ENCODE measurements at places on chromosomes 1 and 21.

GRCh38 chr1:110677526-110677925 is 2.8 kb upstream of the KCNA3 start:
- DNase-seq: no peak

- DNase-seq: no peak
These were observed 262.7 kb downstream of the MATN1 start for GRCh38 chr1:30460661-30461060.

GRCh38 chr1:235421751-235422150 is 54.5 kb downstream of the TBCE start:
- DNase-seq: no peak

DNA sequence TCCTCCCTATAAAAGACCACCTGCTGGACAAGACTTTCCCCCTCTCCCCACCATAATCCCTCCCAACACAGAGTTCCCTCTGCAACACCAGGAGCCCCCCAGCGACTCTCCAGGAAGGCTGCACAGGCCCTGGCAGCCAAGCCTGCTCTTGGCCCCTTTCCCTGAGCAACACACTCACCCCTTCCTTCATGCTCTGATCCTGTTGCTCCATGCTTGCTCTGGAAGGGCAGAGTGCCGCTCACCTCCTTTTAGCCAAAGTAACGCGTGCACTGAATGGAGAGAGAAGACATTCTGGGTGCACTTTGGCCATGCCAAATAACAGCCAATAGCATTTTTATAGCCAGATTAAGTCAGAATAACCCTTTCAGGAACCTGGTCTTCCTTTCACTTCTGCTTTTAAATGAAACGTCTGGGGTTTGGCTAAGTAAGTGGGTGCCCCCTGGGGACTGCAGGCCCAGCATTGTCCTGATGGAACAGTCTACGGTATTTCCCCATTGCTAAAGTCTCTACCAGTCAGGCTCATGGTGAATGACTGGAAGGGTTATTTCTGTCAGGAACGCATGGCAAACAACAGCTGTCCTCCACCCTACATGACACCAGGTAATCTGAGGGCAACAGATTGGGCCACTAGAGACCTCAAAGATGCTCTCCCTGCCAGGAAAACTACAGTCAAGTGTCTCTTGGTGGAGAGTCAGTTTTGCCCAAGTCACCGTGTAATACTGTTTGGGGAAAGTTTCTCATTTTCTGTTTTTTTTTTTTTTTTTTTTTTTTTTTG is at the start of gene SLC2A5:
SLC2A5 (minus strand) TSS at position 310 of the 775 bp plus-strand sequence; CDS start at position 211, 99 bp downstream.
- DNase-seq: no peak

DNA sequence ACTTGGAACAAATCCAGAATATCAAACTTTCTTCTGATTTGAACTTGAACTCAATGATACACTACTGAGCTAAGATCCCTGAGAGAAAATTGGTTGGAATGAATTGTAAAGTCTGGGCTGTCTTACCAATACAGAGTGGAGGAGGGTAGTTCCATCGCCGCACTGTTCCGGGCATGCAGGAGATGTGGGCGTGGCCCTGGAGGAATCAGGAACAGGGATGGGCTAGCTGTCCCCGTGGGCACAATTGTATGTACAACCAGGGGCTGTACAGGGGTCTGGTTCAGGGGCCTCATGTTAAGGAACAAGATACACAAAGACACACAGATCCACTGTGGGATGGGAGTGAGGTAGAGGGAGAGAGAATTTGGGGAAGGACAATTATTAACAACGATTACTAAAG is 144.3 kb downstream of the ZSCAN20 start:
- no peak for DNase-seq

- DNase-seq: no peak
These were observed 13.9 kb upstream of the PSMB2 start for GRCh38 chr1:35655196-35655595.

DNA sequence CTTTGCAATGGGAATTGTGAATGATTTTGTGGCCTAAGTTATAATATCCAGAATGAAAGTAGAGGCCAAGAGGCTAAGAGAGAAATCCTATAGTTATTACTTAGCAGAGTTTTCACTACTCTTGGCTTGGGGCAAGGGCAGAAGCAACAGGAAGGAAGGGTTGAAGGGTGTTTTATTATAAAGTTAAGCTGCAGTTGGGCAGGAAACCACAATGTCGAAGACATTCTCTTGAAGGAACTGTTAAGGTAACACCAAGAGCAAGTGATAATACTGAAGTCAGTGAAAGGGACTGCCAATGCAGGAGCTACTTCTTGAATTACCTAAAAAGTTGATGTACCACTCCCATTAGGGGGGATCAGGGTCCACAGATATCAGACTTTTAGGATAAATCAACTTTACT is 8.3 kb downstream of the XCL2 start:
- DNase-seq: no peak

GRCh38 chr1:204151552-204152309 is at the start of gene ETNK2:
TSS of gene ETNK2 (minus strand) at chr1:204152044. CDS start at chr1:204151852, 192 bp downstream.
- DNase-seq: peak; percentile 43

GRCh38 chr1:214066936-214067335 is 79.2 kb downstream of the PROX1 start:
- no peak for DNase-seq

DNA sequence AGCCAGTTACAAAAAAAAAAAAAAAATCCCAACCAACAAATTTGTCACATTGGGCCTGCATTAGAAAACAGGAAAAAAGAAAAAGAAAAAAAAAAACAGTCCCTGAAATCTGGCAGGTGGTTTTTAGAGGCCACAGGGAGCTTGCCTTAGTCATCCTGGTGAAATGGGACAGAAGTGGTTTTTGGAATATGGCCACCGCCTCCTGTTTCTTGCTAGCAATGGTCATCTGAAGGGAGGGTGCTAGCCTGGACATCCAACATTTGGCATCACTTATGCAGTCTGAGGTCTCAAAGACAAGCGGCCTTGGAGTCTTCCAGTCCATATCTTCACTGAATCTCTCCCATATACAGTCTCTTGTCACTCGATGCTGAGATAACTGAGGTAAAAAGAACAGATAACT is 20.1 kb upstream of the NKAIN1 start:
- DNase-seq: no peak

DNA sequence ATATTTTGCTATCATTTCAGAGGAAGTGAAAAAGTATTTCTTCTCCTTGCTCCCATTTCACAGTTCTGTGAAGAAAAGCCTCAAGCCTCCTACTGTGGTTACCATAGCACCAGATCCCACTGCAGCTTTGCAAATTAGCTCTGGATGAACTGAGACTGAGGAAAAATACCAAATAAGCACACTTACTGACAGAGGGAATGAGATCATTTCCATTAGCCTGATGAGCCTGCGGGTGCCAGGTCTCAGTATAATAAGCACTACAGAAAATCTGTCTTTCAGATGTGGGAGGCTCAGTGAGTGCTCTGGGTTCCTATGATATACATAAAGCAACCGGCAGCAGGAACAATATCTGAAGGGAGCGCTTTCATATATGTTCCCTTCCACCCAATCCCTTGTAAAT is 21.4 kb downstream of the XKR8 start:
- no peak for DNase-seq

GRCh38 chr1:119366424-119366823 is 2.2 kb upstream of the HAO2 start:
- DNase-seq: no peak

DNA sequence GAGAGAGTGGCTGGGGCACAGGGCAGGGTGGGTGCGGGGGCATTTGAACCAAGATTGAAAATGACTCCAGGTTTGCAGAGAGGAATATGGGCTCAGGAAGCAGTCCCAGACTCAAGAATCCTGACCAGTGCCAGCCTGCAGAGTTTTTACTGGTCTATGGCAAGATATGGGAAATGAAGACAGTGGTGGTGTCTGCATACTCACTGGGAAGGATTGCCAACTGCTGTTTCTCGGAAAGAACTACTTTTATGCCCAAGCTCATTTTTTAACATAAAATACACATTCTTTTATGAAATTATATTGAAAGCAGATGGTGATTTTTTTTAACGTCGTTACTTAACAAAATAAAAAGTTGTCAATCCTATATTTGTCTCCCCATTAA is 401.8 kb downstream of the CAMTA1 start:
- no peak for DNase-seq

DNA sequence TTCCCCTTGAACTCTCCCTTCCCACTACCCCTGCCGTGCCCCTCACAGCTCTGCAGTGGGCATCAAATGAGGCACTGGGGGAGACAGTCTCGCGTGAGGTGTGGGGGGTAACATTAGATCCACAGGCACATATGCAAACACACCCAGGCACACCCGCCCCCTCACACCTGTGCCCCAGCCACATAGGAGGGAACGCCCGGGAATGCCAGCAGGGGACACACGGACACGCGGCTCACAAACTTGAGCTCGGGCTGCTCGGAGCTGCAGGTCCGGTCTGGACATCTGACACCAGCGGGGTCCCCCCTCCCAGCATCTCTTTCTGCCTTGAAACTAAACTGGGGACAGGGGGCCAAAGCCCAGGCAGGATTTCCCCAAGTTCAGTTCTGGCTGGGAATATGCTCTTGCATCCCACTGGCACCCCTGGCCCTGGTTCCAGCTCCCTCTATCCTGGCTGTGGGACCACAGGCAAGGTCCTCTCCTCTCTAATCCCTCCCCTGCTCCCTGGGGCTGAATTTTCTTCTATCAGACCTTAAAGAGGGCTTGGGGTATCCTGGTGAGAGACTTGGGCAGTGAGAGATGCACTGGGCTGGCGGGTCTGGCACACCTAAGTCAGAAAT is 30.6 kb downstream of the CDCP2 start:
- no peak for DNase-seq

DNA sequence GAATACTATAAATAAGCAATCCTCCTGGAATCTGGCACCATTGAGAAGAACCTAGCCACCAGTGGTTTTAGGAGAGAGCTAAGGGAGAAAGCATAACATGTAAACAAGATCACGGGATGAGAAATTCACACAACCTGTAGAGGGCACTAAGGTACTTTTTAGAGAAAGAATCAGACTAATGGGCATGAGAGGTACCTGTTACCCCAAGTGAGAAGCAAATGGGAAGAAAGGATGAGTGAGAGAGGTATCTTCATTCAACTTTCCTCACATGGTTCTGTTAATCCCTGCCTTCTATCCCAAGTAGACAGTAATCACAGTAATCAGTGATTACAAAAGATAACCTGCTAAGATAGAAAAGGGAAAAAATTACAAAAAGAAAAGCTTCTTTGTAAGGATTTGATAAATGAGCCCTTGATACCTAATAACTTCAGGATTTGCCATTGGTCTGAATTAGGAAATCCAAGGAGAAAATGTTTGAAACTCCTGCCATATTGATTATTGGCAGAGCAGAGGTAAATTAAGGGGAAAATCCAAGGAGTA is 251.1 kb upstream of the ADGRL2 start:
- no peak for DNase-seq

DNA sequence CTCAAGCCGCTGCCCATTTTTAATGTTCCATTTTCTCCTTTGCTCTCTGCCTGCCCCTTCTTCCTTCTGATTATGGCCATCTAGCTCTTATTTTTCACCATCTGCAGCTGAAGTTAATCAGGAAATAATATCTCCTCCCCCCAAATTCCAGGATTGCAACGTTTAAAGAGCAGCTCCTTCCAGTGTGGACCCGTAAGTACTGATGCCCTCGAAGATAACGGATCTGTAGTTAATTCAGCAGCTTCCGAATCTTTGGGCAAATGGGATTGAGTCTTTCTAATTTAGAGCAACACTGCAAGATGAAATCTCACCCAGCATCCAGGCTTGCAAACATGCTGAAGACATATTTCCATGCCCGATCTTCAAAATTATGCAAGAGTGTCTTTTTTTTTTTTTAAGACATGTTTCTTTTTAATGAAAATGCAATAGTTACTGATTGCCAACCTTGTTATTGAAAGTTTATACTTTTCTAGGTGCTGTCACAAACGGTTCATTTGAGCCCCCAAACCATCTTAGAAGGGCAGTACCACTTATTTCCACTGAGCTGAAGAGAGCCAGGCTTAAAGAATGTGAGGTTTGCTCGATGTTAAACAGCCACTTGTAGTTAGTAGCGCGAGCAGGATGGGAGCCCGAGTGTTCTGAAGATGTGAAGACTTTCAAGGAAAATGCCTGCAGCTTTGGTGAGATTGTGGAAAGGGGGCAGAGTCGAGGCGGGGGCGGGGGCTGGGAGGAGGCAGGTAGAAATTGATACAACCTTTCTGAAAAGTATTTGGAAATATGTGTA is 10.9 kb upstream of the RCAN3 start:
- no peak for DNase-seq

DNA sequence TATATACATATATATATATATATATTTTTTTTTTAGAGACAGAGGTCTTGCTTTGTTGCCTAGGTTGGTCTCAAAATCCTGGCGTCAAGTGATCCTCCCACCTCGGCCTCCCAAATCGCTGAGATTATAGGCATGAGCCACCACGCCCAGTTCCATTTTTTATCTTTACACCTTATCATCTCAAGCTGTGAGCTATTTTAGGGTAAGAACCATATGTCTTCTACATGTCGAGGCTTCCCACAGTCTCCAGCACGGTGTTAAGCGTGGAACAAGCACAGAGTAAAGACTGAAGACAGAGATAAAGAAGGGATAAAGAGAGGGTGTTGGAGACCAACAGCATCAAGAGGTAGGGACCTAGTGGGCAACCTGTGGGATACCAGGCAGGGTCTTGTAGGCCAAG is 14.2 kb downstream of the ARHGEF2 start:
- no peak for DNase-seq

DNA sequence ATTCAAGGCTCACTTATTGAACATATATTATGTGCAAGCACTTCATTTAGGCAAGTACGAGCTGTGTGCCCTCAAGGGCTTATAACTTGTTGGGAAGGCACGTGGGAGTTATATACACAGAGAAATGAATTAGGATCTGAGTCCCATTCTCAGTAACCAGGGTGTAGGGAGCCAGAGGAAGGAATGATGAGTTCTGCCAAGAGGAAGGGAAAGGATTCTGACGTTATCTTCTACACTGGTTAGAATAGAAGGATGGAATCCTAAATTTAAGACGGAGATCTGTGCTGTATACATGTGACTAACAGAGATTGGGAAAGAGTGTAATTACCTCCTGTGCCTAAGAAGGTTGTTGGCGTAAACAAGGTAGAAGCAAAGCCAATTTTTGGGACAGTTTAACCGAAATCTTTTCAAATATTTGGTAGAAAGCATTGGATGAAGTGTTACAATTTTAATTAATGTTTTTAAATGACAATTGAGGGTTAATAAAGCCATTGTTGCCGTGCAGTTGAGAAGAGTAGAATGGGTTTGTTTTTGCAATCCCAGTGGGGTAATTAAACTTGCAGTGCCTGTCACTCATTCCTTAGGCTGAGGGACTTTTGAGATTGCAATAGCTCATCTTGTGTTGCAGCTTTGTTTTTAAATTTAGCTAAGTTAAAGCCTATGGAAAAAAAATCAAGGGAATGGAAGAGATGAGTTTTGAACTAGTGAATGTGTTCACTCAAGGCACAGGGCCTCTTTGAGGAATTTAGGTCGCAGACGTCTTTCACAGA is 177.2 kb downstream of the NFIA start:
- DNase-seq: no peak
